ENCODE measurements at places on chromosomes 12 and 14.

- DNase-seq, result no peak
Measured at GRCh38 chr14:81686512-81686911, 152.9 kb upstream of the SEL1L start.

- no peak for DNase-seq
Measured at GRCh38 chr14:68757618-68758081, 35.2 kb downstream of the ZFP36L1 start.

DNA sequence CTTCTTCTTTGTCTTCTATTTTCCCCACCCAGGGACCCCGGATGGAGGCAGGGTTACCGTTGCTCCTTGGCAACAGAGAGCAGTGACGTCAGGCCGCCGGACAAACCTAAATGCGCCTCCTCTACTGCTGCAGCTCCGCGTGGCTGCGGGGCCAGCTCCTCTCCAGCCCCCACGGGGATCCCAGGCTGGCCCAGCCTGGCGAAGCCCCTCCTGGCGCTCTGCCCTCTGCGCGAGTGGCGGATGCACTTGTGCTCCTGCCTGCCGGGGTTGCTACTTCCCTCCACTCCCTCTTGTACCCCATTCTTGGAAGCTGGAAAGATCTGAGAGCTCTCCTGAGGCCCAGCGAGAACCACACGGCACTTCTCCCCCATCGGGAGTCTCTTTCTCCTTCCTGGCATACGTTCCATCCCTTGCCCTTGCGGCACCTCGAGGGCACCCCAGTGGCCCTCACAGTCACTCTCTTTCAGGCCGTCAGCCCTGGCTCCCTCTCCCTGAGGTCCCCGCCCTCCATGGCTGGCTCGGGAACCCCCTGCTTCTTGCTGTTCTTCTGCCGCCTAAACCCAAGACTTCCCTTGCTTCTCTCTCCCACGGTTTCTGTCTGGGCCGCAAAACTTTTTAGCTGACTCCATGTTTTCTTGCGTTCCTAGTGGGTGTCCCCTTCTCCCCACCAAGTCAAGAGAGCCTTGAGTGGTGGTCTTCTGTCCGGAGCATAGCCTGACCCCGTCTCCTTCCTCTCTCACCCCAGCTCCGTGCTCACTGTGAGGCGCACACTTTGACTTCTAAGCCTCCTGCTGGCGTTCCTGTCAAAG lies 121.7 kb downstream of the PAPOLA start:
- DNase-seq, result no peak

- no peak for DNase-seq
Measured at GRCh38 chr12:106866426-106867080, 89.2 kb upstream of the TMEM263 start.
